ENCODE measurements at places on chromosomes 3 and 15.

DNA sequence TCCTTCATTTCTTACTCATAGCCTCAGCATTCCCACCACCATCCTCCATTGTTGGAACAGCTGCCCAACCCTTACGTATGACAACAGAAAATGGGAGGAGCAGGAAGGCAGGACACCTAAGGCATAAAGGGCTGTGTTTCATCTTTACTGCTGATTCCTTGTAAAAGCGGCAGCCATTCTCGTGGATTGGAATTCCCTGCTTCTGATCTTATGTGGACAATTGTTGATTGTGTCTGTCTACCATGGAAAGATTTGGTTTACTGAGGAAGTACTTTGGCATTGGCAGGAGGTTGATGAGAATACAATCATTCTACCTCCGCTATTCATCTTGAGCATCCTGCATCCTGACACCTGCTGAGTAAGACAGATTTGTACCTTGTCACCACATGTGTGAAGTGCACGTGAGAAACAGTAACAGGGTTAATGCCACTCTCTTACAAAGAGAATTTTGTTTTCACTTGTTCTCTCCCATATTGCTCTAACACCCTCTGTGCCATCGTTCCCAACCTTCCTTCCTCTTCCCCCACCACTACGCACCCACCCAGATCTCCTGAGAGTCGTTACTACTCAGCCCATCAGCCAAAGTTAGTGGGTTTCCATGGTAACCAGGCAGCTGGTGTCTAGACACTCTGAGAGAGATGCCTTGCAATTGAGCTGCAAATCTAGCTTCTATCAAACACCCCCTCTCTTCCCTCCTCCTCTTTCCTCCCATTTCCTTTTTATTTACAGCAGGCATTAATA, 75.7 kb downstream of the GAP43 start:
- peak; percentile 38 for DNase-seq

GRCh38 chr3:64539451-64540196, 148.2 kb downstream of the ADAMTS9 start:
- no peak for DNase-seq

DNA sequence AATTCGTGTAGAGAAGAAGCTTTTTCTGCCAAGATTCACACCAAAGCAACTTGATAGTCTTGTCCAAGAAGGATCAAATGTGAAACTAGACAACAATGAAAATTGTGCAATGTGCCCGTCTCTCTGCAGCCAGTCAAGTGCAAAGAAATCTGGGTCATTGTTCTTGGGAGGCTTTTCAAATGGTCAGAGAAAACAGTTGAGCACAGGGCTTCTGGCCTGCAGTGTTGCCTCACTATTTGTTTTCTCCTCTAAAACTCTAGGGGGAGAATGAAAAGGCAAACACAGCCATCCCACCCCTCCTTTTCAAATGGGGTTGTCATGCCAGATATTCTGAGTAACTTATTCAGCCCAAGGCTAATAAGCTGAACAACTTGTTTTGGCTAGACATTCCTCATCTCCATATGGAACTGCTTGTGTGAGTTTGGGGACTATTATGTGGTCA, 417.6 kb upstream of the CDIN1 start:
- DNase-seq, result no peak

DNA sequence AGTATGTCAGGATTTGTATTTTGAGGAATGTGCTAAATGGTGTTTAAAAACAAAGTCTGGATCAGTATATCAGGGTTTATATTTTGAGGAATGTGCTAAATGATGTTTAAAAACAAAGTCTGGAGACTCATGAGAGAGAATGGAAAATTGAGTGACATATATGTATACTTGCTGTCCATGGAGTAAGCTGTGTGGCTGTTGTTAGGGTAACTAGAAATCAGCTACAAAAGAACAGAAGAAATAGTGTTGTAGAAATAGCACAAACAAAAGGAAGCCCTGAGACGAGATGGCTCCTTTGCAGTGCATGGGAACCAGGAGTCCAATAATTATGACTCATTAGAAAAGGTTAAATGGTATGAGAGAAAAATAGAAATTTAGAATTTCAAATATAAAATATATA, 282.7 kb upstream of the MANF start:
- no peak for DNase-seq

DNA sequence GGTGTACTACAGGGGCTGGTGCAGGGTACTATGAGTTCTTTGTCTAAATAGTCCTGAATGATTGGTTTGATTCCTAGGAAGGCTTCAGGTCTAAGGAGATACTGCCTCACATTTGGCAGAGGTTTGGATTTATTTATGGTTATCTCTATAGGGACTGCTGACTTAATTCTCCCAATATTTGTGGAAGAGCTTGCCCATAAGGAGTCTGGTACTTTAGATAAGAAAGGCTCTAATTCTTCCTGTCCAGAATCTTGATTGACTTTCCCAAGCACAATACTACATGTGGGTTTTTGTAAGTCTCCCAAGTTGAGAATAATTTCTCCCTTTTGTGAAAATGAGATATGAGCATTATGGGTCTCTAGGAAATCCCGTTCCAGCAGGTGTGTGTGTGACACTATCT, 36.7 kb upstream of the AP4E1 start:
- no peak for DNase-seq

DNA sequence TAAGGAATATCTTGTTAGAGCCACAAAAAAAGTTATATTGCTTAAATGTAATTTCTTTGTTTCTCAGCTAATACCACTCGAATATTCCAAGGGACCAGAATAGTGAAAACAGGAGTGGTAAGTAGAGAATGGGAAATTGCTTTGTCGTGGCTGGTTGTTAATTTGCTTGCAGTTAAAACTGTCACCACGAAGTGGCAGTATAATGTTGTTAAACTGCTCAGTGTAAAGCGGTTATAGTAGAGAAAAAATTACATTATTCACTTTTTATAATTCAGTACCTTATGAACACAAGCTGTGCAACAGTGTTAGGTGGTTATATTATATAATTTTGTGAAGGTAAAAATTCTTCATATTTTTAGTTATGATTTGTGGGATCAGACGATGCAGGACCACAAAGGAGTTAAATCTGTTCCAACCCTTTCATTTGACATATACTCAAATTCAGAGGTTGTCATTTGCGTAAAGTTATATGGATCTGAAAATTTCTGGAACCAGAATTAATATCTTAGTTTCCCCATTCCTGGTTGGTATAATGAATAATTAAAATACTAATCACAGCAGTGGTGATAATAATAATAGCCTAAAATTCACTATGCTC, 171.8 kb downstream of the FEZF2 start:
- DNase-seq, result no peak

DNA sequence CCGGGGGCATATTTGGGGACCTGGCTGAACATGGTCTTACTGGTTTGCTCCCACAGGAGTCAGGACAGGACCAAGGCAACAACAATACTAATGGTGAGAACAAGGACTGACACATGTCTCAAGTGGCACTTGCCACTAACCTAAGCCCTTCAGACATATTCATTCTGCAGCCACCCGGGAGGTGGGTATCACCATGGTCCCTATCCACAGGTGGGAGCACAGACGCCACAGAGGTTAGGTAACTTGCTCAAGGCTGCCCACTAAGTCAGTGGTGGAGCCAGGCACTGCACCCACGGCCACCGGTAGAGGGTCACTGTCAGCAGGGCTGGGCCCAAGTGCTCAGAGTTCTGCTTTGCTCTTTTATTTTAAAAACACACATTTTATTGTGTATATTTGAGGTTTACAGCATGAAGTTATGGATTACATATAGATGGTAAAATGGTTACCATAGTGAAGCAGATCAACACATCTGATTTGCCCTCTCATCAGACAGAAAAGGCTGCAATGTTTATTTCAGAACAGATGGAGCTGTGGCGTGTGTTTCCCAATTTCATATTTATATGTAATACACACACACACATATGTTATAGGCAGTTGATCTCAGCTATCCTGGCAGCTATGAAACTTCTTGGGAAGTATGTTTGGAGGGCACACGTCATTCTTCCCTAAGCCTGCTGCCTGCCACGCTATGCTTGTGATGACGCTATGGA, 30.0 kb upstream of the SLC41A3 start:
- DNase-seq, result peak; percentile 32

DNA sequence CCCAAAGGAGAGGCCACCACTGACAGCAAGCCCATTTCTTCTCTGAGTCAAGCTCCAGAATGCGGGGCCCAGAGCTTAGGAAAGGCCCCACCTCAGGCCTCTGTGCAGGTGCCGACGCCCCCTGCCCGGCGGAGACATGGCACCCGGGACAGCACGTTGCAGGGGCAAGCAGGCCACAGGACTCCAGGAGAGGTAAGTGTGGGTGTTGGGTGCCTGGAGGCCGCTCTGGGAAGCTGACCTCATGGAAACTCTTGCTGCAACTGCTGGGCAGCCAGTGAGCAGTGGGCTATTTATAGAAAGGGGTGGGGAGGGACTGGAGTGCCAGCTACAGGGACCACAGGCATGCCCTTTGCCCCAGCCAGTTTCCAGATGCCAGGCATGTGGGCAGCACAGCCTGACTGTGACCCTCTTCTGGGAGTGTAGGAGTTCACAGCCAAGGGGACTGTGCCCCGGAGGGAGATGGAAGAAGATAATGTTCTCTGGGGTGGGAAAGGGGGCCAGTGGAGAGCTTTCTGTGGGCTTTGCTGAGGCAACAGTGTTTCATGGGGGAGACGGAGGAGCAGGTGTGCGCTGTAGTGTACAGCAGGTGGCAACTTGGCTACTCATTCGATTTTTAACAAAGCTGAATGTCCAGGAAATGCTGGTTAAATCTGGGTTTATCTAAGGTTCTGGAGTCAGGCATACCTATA, 23.7 kb downstream of the ALPK3 start:
- no peak for DNase-seq

DNA sequence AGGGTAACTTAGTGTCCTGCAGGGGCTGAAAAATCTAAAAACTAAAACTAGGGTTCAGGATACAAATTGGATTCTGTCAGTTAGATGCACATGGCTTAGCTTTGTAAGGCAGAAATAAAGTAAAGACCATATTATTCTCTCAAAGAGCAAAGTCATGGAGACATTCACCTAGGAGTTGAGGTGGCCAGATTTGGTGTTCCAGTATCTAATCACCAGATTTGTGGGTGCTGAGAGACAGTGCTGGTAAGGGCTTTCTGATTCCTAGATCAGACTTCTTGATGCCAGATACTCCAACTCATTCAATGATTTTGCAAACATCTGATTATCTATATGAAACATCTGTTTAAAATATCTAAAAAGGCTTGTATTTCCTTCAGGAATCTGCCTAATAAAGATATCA, 28.3 kb upstream of the TBC1D5 start:
- DNase-seq, result no peak

- no peak for DNase-seq
These were observed 529.8 kb downstream of the MAGI1 start for GRCh38 chr3:65508750-65509422.

GRCh38 chr3:198088421-198088955, 128.5 kb downstream of the LMLN start:
- no peak for DNase-seq

GRCh38 chr3:18853269-18853668, 295.0 kb upstream of the KCNH8 start:
- no peak for DNase-seq

GRCh38 chr15:88493844-88494243, 26.3 kb downstream of the MRPS11 start:
- DNase-seq, result no peak

DNA sequence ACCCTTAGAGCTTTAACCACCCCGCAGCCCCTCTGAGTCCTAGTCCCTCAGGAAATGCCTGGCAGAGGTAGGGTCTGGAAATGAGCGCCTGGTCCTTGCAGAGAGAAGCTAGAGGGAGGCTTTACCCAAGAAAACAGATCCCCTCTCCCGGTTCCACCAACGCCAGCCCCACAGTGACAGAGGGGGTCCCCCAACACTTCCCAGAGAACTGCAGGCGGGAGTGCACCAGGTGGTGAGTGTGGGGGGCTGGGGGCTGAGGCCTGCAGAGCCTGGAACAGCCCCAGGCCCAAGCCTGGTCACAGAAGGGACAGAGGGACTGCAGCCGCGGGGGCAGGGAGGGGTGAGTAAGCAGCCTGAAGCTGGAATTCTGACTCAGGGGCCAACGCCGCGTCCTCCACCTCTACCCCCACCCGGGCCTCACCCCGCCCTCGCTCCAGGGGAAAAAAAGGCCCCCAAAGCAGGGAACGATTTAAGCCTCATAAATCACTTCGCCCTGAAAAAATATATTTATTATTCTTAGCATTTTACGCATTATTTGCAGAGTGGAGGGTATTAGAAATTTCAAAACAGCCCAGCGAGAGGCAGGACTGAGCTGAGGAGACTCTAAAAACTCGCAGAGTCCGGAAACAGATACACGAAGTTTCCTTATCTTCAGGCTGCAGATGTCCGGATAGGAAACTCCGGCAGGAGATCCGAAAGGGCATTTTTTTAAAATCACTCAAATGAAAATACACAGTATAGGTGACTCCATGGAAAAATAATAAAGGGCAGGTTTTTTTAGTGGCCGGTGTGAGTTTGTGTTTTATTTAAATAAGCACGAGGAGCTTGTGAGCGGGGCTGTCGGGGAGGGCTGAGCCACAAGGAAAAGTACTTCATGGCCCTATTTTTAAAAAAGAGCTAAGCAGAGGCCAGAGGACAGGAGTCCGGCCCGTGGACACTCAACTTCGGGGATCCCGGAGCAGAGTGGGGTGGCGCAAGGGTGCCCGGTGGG, 10.0 kb downstream of the GATA2 start:
- DNase-seq, result peak; percentile 56

- DNase-seq, result no peak
These were observed 96.2 kb downstream of the ALDH1A2 start for GRCh38 chr15:57969355-57969754.

GRCh38 chr3:44920081-44920480, 45.7 kb downstream of the TGM4 start:
- DNase-seq, result no peak

- DNase-seq, result no peak
These were observed 320.6 kb downstream of the UACA start for GRCh38 chr15:70442616-70443321.

- DNase-seq, result peak; percentile 43
These were observed 22.2 kb downstream of the ALDH1A2 start for GRCh38 chr15:58043192-58043903.

GRCh38 chr15:49031804-49032203, 14.4 kb downstream of the SECISBP2L start:
- no peak for DNase-seq

DNA sequence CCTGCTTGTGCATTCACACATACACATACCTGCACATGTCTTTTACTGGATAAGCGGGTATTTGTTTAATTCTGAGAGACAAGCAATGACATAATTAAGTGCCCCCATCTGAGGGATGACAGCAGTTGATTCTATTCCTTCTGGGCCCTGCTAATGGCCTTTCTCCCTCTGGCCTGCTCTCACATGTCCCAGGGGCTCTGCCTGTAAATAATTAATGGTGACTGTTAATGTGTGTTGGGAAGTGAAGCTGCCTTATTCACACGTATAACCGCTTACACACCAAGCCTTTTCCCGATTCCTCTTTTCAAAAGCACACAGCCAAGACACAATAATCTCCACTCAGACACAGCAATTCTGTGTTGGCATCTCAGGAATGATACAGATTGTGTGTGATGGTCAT, 47.8 kb downstream of the LRRK1 start:
- no peak for DNase-seq

DNA sequence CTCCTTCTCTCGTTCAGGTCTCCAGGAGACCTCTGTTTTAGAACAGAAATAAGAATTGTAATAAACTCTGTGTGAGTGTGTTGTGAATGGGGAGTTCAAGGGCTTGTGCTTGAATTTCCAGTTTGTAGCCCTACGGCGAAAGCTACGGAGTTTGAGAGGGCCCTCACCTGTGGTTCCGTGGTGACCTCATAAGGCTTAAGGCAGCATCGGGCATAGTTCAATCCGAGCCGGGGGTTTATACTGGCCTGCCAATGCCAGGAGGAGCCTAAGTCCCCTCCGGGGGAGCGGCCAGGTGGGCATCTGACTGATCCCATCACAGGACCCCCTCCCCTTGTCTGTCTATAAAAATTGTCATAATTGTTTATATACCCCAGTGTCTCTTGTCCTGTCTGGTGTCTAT, 43.7 kb downstream of the ZBTB11 start:
- no peak for DNase-seq
